ENCODE measurements at places on chromosomes 6 and 20.

- DNase-seq: no peak
Observed at GRCh38 chr6:44000164-44000842, 126.9 kb downstream of the MRPL14 start.

DNA sequence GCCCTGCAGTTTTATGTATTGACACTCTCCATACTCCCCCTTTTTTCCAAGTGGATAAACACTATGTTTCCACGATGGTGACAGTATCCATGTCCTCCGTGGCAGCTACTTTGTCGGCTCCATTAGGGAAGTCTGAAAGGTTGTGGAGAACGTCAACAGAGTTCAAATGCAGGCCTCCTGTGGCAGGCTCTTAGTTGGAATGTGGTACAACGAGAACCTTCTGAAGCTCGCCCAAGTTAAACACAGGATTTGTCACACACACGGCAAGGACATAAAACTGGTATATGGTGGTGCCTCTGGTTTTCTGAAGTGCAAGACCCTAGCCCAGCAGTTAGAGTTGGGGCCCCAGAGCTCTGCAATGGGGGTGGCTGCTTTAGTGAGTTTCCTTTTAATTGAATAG lies 187.0 kb upstream of the TAB2 start:
- no peak for DNase-seq

GRCh38 chr6:89217299-89217910 lies at the start of gene GABRR1:
TSS of gene GABRR1 (minus strand) at chr6:89217358. CDS start at chr6:89217322, 36 bp downstream.
- DNase-seq: peak; percentile 17

GRCh38 chr20:35285806-35286076 lies 1.2 kb upstream of the EIF6 start:
- peak; percentile 36 for DNase-seq

DNA sequence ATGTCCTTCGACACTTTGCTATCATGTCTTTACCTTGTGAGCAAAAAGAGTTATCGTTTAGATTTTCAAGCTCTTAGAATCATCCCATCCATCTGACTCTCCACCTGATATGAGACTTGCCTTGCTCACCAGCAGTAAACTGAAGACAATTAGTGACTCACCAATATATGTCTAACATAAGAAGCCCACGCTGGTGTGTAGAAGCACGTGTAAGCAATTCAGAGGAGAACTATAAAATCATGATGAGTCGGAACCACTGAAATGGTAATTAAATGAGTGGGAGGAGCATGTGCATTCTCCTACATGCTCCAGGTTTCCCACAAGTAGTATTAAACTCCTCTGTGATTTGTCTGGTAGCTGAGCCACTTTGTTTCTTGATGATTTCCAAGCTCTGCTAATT lies 181.6 kb upstream of the RNF217 start:
- DNase-seq: peak; percentile 5

GRCh38 chr20:51447097-51447764 lies 95.3 kb downstream of the NFATC2 start:
- DNase-seq: peak; percentile 100

DNA sequence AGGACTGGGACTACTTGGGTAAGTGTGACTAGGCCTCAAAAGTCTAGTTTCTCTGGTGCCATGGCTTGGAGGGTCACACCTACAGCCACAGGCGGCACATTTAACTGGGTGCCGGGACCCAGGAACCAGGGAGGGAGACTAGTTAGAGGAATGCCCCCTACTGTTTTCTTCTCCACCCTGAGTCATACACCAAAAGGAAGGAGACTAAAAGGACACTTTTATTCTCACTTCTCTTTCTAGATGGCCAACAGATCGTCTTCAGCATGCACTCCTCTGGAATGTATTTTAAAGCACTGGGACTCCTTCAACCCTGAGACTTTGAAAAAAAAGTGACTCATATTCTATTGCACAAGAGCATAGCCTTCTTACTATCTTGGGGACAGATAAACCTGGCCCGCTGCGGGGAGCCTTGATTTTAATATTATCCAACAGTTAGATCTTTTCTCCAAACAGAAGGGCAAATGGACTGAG lies 33.4 kb downstream of the PLN start:
- peak; percentile 81 for DNase-seq

- peak; percentile 98 for DNase-seq
Observed at GRCh38 chr20:1718604-1719384, 61.2 kb upstream of the SIRPG start.

- DNase-seq: no peak
Observed at GRCh38 chr20:3222635-3223600, 13.6 kb downstream of the ITPA start.

- DNase-seq: peak; percentile 90
Observed at GRCh38 chr6:2531426-2532215, 219.1 kb downstream of the MYLK4 start.

- no peak for DNase-seq
Observed at GRCh38 chr6:12119085-12119588, 107.0 kb downstream of the HIVEP1 start.

DNA sequence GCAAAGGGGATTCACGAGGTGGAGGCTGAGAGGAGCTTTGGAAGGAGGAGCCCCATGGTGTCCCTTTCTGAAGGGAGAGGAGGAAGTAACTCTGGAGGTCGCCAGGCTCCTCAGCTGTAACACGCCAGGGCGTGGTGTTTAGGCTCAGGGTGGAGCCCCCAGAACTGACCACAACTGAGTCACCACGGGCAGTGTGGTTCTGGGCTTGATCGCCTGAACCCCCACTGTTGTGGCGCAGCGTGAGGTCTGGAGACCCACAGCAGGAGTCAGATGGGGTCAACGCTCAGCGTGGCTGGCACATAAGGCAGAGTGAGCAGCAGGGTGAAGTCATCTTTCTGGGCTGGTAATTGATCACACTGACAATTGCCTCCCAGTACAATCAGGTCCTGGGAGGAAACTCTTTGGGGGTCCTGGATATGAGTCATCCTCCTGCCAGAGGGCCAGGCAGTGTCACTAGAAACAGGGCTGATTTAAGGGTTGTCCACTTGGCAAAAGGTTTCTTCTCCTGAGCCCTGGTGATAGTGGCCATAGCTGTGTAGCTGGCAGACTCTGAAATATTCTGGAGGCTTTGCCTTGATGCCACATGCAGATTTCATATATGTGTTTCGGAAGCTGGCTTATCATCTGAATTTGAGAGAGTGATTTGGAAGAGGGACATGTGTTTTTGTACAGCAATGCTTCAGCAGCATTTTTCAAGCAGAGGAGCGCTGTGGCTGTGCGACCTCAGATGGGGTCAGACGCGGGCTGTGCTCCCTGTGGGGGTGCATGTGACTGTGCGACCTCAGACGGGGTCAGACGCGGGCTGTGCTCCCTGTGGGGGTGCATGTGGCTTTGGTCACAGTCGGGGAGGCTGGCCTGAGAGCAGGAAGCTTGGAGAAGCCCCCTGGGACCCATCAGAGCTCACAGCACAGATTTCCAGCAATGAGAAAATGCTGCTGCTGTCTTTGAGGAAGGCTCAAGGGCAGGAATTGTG lies 50.0 kb downstream of the SYNJ2 start:
- DNase-seq: peak; percentile 96

- no peak for DNase-seq
Observed at GRCh38 chr6:14361956-14362587, 244.5 kb downstream of the CD83 start.

DNA sequence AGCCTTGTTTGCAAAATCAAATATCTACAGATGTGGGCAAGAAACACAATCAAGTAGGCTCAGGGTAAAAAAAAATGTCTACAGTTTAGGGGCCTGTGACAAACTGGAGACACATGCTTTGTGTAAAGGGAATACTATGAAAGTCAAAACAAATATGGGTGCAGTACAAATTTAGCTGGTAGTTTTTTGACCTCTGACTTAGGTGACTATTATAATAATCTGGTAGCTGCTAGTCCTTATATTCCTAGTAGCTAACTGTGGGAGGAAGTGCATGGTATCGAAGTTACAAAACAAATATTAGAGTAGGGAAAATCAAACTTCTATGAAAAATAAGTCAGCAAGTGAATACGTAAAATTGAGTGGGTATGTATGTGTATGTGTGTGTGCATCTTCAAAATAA lies 35.4 kb downstream of the CYP24A1 start:
- no peak for DNase-seq

DNA sequence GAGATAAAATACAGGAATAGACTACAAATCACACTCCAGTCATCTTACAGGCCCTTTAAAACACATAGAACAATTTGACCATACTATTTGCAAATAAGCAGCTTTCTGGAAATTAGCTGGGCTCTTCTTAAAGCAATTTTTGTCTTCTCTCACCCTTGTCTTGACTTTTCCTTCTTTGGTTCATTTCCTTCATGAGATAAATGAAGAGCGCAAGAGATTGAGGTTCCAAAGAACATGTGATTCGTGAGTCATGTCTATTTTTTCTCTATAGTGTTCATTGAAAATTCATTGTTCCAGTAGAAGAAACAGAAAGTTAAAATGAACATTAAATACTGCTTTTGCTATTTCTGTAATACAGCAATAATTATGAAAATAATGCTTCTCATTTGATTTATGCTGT lies 33.9 kb downstream of the PRDM1 start:
- DNase-seq: no peak

- DNase-seq: no peak
Observed at GRCh38 chr20:61998343-61999121, 67.1 kb downstream of the TAF4 start.

- no peak for DNase-seq
Observed at GRCh38 chr6:15239616-15240364, 6.1 kb upstream of the JARID2 start.

GRCh38 chr6:129920103-129920798 lies 59.1 kb upstream of the TMEM244 start:
- DNase-seq: peak; percentile 19

- peak; percentile 90 for DNase-seq
Observed at GRCh38 chr6:111427341-111428116, 55.5 kb downstream of the REV3L start.

DNA sequence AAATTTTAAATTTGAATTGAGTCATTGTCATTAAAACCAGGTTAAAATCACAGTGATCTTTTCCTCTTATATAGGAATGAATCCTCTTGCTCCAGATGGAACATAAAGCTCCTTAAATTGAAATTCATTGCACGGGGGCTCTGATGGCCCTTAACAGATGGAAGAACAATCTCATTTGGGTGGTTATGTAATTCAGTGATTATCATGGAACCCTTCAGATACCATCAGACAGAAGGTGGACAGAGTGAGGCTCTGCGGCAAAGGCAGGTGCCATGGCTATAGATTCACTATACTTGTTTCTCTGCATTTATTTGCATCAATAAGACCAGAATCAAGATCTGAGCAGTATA lies 17.8 kb upstream of the RNF182 start:
- no peak for DNase-seq

GRCh38 chr20:45419188-45420091 lies 3.5 kb downstream of the PIGT start:
- DNase-seq: peak; percentile 98

- no peak for DNase-seq
Observed at GRCh38 chr20:63843222-63843621, 12.2 kb upstream of the ZBTB46 start.

GRCh38 chr6:74137911-74138310 lies 441.9 kb downstream of the CD109 start:
- DNase-seq: peak; percentile 83
